ENCODE measurements at places on chromosomes 2 and 18.

DNA sequence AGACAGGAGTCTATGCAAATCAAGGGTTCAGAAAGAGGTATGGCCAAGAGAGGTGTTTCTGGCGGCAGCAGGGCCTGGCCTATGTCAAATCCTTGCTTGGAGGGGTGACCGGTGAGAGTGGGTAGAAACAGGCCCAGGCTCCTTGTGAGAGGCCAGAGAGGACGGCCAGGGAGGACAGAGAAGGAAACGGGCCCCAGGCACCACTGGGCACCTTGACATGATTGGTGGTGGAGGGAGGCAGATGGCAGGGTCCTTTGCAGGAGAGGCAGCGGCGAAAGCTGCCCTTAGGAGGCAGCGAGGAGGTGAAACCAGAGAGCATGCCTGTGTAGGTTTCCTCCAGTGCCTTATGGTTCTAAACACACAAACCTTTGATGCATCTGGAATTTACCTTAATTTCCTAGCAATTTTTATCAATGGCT, 6.2 kb downstream of the RAMP1 start:
- DNase-seq, result no peak

DNA sequence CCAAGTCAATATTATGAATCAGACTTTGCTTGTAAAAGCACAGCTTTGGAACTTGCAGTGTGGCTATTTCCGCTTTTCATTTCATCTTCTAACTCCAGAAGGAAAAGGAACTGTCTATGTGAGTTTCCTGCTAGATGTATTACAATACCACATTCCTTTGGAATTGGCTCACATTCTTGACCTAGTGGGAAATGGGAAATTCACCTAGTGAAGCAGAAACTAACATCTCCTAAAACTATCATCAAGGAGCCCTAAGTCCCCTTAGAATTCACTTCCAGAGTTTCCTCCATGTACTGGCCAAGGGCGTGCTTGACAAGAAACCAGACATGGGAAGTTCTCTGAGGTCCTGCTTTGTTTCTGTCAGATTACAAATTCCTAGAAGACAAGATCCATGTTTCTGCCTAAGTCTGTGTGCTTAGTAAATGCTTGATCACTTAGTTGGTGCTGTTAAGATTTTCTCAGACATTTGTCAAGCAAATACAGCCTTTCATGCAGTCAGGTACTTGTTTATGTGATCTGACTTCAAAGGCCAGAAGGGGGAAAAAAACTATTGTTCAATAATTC, 275.7 kb upstream of the FN1 start:
- no peak for DNase-seq

GRCh38 chr2:39975476-39976020, 196.5 kb upstream of the THUMPD2 start:
- no peak for DNase-seq

DNA sequence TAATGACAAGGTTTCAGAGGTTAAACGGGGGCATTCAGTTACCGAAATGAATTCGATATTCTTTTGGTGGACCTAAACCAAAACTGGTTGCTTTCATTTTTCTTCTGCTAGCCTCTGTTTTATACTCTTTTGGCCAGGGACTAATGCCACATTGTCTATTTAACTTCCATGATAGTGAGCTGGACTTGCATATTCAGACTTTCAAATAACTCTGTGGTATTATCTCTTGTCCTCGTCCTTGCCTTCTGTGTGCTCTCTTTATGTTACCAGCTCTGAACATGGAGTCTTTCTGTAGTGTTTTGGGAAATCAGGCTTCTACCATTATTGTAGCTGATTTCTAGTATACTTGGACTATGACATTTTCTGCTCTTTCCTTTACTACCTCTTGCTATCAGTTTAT, 75.1 kb downstream of the CCDC102B start:
- no peak for DNase-seq

GRCh38 chr2:25473758-25474340, 132.1 kb upstream of the DNMT3A start:
- DNase-seq, result no peak

- peak; percentile 57 for DNase-seq
Measured at GRCh38 chr18:26574958-26575864, 26.9 kb upstream of the KCTD1 start.

GRCh38 chr2:128306081-128306930, 12.4 kb downstream of the HS6ST1 start:
- DNase-seq, result peak; percentile 87

DNA sequence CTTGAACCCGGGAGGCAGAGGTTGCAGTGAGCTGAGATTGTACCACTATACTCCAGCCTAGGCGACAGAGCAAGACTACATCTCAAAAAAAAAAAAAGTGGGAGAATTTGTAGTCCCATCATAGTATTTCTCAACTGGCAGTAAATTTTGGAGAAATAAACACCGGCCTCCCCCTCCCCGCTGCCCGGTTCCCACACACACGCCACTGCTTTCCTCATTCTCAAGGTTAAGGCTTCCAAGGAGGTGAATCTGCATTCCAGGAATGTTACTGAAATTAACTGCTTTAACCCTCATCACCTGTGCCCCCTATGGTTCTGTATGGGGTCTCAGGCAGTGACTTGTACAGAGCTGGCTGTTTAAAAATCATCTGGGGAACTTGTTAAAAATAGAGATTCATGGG, 49.9 kb downstream of the MRPL35 start:
- DNase-seq, result no peak

GRCh38 chr2:43075054-43075593, 151.3 kb downstream of the ZFP36L2 start:
- DNase-seq, result peak; percentile 90

GRCh38 chr2:119442226-119442619, 10.6 kb downstream of the TMEM37 start:
- no peak for DNase-seq

DNA sequence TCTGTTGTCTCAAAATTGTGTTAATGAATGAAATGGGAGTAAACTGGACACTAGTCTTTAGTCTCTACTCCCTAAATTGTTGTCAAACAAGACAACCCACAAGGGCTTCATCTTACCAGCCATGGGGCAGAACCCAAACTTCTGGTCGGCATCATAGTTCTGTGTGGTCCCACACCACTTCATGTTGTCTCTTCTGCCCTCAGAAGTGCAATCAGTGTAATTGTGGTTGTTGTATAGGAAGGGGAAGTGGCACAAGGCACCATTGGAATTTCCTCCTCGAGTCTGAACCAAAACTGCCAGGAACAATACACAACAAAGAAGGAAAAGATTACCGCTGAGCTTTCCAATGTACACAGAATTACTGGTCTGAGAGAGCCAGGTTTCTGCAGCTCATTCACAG, 12.6 kb downstream of the FN1 start:
- no peak for DNase-seq

GRCh38 chr2:190553254-190553653, 18.7 kb upstream of the NEMP2 start:
- no peak for DNase-seq

DNA sequence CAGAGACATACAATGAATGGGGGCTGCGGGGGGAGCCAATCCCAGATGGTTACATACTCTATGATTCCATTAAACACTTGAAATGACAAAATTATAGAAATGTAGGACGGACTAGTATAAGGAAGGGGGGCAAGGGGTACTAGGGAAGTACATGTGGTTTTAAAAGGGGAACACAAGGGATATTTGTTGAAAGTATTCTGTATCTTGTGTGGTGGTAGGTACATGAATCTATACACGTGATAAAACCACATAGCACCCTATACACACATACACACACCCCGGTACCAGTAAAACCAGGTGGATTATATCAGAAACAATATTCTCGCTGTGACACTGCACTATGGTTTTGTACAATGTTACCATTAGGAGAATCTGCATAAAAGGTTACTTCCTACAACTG, 45.4 kb downstream of the ASXL2 start:
- DNase-seq, result no peak

DNA sequence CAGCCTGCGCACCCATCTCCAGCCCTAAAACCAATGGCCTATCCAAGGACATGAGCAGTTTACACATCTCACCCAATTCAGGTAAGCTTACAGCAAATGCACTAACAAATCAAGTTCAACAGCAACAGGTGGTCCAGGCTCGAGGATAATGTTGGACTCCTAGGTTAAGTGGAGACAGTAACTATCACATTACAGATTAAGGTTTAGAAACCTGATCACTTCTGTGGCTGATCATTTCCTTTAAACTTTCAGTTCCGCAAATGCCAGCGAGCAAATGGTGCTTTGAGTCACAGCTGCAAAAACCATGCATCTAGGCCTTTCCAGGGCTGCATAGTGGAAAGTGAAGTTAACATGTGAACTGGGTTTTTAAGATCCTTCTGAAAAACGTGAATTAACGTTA, 259.4 kb downstream of the GBX2 start:
- no peak for DNase-seq

GRCh38 chr2:154814856-154815255, 116.4 kb downstream of the KCNJ3 start:
- no peak for DNase-seq

- no peak for DNase-seq
Measured at GRCh38 chr2:67802291-67802690, 260.5 kb downstream of the C1D start.

- no peak for DNase-seq
Measured at GRCh38 chr2:131125195-131125757, 20.1 kb downstream of the PLEKHB2 start.

- no peak for DNase-seq
Measured at GRCh38 chr2:70399046-70399445, 97.2 kb upstream of the FAM136A start.

GRCh38 chr2:119436993-119437772, 5.5 kb downstream of the TMEM37 start:
- DNase-seq, result no peak

DNA sequence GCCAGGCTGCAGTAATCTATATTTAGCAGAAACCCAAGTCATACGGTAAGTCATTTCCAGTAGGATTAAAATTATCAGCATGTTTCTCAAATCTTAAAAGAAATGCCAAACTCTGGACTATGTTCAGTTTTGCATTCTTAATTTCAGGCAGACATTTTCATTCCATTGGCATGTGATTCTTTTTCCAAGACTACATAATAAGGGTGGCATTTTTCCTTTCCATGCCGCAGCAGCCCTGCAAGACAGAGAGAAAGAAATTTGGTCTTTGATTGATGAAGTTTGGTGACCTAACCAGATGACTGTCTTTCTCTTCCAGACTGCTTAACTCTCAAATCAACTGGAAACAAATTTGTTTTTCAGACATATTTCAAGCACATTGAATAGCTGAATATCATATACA, 118.1 kb downstream of the FHOD3 start:
- DNase-seq, result no peak

- no peak for DNase-seq
Measured at GRCh38 chr2:42340045-42340937, 20.7 kb downstream of the COX7A2L start.

All from left hindlimb (tissue), 1 donor.